ENCODE measurements at places on chromosomes 7 and 10.

DNA sequence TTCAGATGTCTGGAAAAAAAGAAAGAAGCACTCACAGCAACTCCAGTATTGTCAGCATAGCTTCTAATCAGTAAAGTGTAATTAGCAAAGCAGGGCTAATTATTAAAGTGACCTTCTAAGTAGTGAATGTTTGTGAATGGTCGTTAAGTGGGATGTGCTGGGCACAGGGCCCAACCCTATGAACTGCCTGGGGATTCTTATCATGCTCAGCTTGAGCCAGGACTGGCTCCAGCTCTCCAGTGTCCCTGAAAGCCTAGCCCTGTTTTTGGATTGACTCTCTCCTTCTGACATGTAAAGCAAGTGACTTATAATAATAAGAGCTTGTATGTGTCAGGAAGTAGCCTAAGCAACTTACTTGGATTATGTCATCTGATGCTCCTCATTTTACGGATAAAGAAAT is 9.5 kb upstream of the TBX20 start:
- DNase-seq, result no peak

DNA sequence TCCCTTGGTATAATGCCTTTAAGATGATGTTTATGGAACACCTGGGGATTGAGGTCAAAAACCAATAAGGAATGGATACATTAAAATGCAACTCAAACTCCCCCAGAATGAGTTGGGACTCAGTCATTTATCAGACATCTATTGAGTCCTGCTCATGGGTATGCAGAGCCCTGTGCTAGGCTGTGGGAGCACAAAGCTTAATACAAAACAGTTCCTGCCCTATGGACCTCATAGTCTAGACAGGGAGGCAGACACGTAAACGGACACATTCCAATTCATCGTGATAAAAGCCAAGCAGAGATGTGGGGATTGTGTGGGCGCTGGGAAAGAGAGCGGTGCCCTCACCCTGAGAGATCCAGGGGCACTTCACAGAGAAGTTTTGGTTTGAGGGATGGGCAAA is 181.7 kb downstream of the PTEN start:
- DNase-seq, result no peak

- DNase-seq, result no peak
These were observed 85.8 kb upstream of the WDR11 start for GRCh38 chr10:120765226-120765803.

GRCh38 chr10:18759575-18759974 is 100.3 kb downstream of the ARL5B start:
- DNase-seq, result no peak

DNA sequence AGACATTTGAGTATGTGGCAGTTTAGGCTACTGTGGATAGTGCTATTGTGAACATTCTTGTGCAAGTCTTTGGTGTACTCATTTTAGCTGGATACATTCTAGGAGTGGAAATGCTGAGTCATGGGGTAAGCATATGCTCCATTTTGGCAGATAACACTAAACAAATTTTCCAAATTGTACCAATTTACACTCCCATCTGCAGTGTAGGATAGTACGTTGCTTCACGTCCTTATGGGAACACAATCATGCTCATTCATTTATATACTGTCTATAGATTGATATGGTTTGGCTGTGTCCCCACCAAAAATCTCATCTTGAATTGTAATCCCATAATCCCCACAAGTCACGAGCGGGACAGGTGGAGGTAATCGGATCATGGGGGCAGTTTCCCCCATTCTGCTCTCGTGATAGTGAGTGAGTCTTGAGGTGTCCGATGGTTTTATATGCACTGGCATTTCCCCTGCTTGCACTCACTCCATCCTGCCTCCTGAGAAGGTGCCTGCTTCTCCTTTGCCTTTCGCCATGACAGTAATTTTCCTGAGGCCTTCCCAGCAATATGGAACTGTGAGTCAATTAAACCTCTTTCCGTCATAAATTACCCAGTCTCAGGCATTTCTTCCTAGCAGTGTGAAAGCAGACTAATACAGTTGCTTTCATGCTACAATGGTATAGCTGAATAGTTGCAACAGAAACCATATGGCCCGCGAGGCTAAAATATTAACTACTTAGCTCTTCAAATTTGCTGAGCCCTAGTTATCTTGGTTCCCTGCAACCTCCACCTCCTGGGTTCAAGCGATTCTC is 25.6 kb downstream of the RNF216 start:
- DNase-seq, result no peak
